NCI-H2171 (cell line): ENCODE measurements at places on chromosomes 4 and X.

DNA sequence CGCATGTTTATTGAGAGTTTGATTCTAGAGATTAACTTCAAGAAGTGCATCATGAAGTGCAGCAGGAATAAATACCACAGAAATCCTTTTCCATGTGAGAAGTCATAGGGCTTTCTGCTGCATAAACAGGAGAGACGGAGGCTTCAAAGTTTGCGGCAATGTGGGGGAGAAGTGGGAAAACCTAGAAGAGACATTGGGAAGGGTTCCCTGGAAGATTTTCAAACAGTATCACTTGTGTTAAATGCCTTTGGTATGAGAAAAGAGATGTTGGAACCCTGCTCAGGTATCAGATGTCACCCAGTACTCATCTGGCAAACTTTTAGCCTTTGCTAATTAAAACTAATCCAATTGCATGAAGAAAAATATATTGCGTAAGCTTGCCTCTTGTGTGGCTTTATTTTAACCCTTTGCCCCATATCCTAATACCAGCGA, 15.4 kb downstream of the NHS start:
- DNase-seq: no peak

DNA sequence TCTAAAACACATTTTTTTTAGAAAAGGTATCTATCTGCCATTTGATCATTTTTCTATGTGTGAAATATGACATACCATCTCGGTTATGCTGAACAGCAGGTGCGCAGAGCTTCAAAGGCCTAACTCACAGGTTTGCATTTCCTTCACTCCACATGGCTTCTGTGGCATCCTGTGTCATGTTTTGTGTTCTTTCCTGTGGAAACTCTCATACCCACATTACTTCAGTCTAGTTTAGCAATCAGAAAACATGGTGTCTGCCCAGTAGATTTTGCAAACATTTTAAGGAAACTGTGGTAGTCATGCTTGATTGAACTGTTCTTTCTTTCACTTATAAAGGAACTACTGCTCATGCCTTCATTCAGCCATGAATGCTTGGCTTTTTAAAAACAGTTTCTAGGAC, 11.3 kb upstream of the ARAP2 start:
- DNase-seq: no peak

GRCh38 chr4:110454441-110454840, 21.5 kb upstream of the ENPEP start:
- DNase-seq: no peak

- no peak for DNase-seq
Observed at GRCh38 chr4:87910795-87911194, 64.7 kb upstream of the SPP1 start.

DNA sequence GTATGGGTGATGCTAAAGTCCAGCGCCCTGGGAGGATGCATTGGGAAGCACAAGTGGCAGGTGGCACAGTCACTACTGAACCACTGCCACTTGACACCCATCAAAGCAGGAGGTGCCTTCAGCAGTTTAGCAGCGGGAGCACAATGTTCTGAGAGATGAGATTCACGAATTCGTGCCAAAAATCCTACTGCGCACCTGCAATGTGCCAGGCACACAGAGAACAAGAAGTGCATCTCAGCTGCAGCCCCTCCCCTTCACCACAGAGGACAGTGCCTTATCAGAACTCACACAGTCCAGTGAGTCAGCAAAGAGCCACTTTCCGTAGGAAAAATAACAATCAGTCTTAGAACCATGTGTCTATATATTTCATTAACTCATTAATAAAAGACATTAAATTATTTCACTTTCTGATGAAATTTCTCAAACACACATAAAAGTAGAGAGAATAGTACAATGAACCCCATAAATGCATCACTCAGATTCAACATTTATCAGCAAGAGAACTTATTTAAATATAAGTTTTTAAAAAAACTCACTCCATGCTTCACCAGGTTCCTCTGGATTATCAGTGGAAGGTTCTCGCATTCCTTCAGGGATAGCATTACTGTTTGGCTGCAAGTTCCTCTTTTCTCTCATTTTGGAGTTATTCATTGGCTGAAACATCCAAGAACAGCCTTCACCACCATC, 47.0 kb downstream of the BEND2 start:
- no peak for DNase-seq

GRCh38 chr4:7042503-7043283, 479 bp upstream of the TADA2B start:
- DNase-seq: peak; percentile 77
